ENCODE measurements at places on chromosomes 1 and 21.

- no peak for DNase-seq
Observed at GRCh38 chr1:14871218-14871970, 272.9 kb downstream of the KAZN start.

DNA sequence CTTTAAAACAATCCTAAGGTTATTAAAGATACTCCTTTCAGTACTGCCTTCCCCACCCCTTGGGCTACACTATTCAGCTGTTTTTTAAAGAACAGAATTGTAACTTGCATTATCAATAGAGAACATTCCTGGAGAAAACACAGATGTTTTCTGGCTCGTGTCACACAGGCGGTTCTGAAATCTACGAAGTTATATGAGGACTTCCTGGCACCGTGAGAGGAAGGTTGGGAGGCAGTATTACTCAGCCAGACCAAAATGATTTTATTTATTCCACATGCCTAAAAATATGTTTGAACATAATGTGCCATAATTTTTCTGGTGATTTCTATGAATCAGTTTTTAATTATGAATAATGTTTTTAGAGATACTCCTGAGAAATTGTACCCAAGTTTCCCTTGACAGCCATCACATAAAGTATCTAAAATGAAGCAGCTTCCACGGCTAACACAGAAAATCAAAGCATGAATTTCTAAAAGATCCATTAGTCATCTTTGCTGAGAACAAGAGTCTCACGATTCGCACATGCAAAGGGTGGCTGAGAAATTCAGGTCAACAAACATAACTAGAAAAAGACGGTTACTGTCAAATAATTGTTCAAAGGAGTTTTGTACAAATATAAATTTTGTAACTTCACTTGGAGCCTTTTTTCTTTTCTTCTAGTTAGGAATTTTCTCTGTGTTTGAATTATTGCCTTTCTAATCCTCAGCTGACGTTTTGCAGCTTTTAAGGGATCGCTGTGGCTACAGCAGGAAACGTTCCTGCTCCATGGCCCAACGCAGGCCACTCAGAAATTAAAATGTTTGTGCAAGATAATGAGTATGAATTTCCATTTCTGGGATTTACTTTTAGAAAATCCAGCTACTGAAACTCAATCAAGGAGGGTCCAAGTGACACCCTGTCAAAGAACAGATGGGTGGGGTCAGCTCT is 8.0 kb upstream of the SIM2 start:
- no peak for DNase-seq

GRCh38 chr1:93608187-93609109 is 73.2 kb downstream of the BCAR3 start:
- DNase-seq, result no peak

- no peak for DNase-seq
Observed at GRCh38 chr1:179637211-179637860, 45.7 kb downstream of the TDRD5 start.

GRCh38 chr1:19365721-19366120 is 53.6 kb downstream of the SLC66A1 start:
- DNase-seq, result no peak

GRCh38 chr1:30191154-30191702 is 532.2 kb downstream of the MATN1 start:
- no peak for DNase-seq

- no peak for DNase-seq
Observed at GRCh38 chr1:177200290-177200689, 29.5 kb downstream of the BRINP2 start.

- no peak for DNase-seq
Observed at GRCh38 chr21:42448686-42449085, 45.0 kb downstream of the UBASH3A start.

GRCh38 chr1:44405798-44406736 is 1.0 kb downstream of the RNF220 start:
- peak; percentile 62 for DNase-seq

GRCh38 chr1:162327788-162328165 is 48.9 kb downstream of the SPATA46 start:
- DNase-seq, result no peak

DNA sequence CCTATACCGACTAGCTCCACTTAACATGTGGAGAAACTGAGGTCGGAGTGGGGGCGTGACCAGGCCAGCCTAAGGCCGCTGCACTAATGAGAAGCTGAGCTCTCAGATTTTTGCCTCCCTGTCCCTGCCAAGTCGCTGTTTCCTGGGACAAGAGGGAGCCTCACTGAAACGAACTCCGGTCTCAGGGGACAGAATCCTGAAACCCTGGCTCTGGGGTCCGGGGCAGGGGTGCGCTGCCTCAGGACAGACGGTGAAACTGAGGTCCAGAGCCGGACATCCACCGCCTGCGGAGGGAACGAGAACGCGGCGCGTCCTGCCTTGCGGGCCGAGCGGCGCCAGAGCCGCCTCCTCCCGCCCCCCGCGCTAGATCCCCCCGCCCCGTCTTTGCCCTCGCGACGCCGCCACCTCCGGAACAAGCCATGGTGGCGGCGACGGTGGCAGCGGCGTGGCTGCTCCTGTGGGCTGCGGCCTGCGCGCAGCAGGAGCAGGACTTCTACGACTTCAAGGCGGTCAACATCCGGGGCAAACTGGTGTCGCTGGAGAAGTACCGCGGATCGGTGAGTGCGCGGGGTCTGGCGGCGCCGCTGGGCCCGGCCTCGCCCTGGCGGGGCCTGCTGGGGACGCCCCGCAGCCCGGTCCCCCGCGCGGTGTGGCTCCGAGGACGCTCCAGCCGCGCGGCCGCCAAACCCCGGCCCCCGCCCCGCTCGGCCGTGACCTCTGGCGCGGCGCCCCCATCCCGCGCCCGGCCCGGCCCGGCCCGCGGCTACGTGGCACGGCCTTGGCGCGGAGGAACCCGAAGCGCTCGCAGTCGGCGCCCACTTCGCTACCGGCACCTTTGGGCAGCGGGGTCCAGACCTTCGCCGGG is at the start of gene GPX7:
Gene GPX7 (plus strand): TSS at position 381 of the 865 bp plus-strand sequence. CDS start 39 bp downstream, at position 420.
- peak; percentile 53 for DNase-seq

GRCh38 chr1:29713857-29714256 is 477.5 kb downstream of the PTPRU start:
- no peak for DNase-seq

- DNase-seq, result peak; percentile 39
Observed at GRCh38 chr1:39183503-39184353, 20.8 kb upstream of the MACF1 start.

GRCh38 chr1:34792868-34793727 is at the start of gene GJA4:
Gene GJA4, plus strand, starts transcription at chr1:34792999. Its CDS starts 1,215 bp downstream, at chr1:34794214.
- no peak for DNase-seq

DNA sequence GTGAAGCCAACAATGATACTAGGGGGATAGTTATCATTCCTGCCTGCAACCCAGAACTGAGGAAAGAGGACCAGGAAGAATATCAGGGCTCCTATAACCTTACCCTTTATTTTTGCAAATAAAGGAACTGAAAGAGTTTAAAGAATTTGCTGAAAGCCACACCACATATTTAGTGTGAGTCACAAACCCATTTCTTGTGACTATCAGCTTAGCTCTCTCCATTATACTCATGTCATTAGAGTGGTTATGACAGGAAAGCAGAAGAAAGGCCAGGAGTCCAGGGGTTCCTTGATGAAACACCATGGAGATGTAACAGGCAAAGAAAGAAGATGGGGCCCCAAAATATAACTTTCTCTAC is 141.1 kb upstream of the SAMSN1 start:
- no peak for DNase-seq

DNA sequence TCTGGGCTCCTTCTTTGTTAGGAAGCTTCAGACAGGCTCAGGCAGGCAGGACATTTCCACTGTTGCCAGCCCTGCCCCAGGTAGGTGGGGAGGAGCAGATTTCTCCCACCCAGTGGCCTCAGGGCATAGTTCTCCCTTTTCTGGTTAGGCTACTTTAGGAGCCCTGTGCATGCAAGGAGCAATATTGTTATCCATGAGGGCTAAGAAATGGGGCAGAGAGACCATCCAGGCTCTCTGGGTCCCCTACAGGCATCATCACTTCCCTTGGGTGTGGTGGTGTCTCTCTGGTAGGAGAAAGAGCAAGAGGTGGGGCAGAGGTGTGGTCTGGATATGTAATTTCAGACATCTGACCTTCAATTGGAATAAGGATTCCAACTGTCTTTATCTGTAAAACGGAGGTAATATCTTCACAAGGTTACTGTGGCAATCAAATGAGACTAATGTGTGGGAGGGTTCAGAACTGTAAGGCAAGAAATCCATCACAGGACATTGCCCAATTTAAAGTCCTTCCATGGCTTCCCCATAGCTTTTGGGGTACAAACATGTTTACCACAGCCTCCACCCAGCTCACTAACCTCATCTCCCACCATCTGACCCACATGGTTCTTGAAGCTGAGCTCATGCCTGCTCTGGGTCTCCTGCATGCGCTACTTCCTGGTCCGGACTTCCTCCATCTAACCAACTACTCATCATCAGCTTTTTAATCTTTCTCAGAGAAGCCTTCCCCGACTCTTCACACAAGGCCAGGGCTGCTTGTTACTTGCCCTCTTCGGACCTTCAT is 26.1 kb downstream of the PCAT6 start:
- no peak for DNase-seq

- no peak for DNase-seq
Observed at GRCh38 chr1:241507189-241507863, 12.2 kb downstream of the FH start.

GRCh38 chr1:84749427-84749826 is 59.2 kb upstream of the SSX2IP start:
- no peak for DNase-seq

GRCh38 chr1:4700801-4701200 is 46.4 kb downstream of the AJAP1 start:
- no peak for DNase-seq

DNA sequence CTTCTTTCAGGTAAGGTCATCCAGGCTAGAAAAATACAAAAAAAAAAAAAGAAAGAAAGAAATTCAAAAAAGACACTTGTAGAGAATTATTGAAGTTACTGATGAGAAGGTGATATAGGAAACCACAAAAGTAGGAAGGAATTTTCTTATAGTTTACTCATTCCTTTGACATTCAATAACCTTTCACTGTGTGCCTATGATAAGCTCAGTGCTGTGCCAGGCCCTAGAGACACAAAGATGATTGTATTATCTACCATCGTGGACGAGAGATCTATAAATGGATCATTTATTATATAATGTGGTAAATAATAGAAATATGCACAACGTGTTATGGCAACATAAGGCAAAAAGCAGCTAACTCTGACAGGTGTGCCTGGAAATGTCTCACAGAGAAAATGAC is 109.6 kb upstream of the NGF start:
- DNase-seq, result no peak

DNA sequence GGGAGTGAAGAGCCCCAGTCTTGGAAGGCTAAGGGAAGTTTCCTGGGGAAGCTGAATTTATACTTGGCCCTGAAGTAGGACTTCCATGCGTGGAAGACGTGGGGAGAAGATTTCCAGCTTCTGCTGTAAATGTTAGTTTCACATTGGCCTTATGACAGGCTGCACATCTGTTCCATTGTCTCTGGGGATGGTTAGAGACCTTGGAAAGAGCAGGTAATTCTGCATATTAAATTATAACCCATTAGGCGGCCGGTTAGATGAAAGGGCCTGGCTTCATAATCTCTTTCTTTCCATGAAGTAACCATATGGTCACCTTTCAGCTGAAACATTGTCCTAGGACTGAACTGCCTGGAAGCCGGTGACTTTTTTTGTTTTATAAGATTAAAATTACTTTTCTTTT is 37.5 kb downstream of the DPT start:
- no peak for DNase-seq

- no peak for DNase-seq
Observed at GRCh38 chr1:32743380-32744070, 41.0 kb upstream of the SYNC start.

DNA sequence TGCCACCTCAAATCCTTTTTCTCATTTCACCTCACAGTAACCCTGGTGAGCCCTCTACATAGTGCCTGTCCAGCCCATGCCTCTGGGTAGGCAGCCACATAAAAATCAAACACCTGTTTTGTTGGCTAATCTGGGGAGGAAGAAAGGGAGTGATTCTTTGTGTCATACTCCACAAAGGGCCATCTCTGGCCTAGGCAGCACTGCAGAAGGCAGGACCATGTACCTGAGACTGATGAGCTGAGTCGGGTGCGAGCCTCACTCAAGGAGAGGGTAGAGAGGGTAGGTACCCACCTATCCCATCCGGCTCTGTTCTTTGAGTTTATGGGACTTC is 7.8 kb downstream of the TUFT1 start:
- no peak for DNase-seq

- no peak for DNase-seq
Observed at GRCh38 chr1:17093822-17094393, 25.3 kb downstream of the PADI2 start.

DNA sequence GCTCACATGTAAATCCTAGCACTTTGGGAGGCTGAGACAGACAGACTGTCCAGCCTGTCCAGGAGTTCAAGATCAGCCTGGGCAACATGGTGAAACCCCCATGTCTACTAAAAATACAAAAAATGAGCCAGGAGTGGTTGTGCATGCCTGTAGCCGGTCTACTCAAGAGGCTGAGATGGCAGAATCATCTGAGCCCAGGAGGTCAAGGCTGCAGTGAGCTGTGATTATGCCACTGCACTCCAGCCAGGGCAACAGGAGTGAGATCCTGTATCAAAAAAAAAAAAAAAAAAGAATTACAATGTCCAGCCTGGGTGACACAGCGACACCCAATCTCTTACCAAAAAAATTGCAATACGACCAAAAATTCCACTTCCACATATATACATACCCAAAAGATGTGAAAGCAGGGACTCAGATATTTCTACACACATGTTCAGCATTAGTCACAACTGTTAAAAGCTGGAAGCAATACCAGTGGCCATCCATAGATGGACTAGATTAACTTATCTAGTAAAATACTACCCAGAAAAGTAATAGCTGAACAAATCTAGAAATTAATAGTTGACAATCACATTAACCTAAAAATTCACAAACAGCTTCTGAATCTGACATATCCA is 49.2 kb downstream of the ASH1L start:
- DNase-seq, result no peak

All from HuH-7 (cell line).